ENCODE measurements at places on chromosomes 11 and 22. TPM values are rescaled to one million over a fixed set of nuclear protein-coding genes. Genes with fewer than 3 reads are reported as not detected.

The RAC2 gene
- total RNA-seq: 741 TPM

The MRGPRE gene
- not detected for total RNA-seq

The OR10D3 gene
- total RNA-seq: not detected

The ELMOD1 gene
- not detected for total RNA-seq

DNA sequence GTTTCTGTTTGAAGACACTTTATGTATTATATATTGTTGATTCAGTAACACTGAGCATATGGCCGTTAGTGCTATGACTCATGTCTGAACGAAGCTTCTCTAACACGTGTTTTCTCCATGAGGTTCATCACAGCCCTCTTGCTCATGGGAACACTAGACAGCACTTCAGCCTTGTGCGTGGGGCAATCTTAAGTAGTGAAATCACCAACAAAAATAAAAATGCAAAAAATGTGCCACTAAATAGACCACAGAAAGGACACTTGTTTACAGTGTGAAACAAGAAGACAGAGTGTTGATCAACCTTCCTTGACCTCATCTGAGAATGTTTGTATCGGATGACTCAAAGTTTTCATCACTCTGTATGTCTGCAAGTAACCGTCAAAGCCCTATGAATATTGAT is 94.5 kb downstream of the FDX1 start:
- DNase-seq: no peak

DNA sequence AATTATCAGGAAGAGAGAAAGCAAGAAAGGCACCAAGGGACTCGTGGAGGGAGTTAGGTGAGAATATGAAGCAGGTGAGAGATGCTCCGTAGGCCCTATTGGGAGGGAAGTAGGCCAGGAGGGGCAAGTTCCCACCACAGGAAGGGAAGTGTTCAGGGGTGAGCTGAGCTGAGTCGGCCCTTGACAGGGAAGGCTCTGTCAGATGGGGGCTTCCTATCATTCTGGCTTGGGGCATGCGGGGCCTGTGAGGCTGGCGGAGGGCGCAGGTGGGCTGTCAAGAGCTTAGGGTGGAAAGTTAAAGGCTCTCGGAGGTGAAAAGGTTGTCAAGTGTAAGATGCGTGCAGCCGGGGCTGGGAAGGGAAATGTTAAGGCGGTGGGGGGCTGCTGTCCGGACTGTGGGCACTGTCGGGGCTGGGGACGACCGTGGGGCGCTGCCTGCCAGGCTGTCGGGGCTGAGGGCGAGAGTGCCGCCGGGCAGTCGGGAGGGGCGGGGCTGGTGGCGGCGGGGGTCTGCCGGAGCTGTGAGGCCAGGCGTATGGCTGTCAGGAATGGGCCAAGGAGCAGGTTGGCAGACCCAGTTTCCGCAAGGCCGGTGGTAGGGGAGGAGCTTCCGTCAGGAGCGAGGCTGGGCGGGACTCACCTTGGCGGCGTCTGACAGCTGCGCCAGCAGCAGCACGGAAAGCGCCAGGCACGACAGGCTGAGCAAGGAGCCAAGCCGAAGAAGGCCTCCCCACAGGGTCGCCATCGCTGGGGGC is 496 bp downstream of the TMEM9B start:
- peak; percentile 17 for DNase-seq

- no peak for DNase-seq
Measured at GRCh38 chr11:36095716-36096115, 151.9 kb downstream of the LDLRAD3 start.

DNA sequence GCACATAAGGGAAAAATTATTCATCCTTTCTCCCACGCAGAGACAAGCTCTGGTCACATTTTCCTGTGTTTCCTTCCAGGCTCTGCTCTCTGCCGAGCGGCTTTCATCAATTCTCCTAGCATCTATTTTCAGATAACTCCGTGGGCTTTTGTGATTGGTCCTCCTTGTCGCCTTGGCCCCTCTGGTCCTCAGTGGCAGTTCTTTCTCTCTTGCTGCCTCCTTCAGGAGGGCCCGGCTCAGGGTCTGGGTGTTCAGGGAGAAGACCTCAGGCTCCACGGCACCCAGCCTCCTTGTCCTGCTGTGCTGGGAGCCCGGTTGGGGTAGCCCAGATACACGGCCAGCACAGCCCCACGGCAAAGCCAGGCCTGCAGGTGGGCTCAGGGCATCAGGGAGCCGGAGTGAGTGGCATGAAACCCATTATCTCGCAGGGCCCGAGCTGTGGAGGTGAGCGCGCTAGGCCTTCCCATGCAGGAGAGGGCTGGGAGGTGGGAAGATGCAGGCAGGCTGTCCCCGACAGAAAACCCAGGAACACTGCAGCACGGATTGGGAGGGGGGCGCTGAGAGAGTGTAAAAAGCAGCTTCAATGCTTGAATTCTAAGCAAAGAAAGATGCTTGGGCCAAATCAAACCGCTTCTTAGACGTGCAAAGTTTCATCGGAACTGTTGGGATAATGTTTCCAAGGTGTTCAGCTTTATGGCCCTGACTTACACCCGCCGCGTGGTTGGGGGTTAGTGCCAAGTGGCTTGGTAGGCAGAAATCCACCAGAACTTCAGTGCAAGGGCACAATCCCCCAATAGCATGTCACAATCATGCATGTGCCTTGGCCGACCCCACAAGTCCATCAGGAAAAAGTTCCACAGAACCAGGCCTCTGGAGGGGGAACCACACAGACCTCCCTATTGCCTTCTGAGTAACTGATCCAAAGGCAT is 81.9 kb upstream of the WNT7B start:
- no peak for DNase-seq

GRCh38 chr11:76766521-76766920 is 16.6 kb upstream of the TSKU start:
- no peak for DNase-seq

GRCh38 chr11:15649371-15650104 is 534.8 kb downstream of the INSC start:
- DNase-seq: no peak

DNA sequence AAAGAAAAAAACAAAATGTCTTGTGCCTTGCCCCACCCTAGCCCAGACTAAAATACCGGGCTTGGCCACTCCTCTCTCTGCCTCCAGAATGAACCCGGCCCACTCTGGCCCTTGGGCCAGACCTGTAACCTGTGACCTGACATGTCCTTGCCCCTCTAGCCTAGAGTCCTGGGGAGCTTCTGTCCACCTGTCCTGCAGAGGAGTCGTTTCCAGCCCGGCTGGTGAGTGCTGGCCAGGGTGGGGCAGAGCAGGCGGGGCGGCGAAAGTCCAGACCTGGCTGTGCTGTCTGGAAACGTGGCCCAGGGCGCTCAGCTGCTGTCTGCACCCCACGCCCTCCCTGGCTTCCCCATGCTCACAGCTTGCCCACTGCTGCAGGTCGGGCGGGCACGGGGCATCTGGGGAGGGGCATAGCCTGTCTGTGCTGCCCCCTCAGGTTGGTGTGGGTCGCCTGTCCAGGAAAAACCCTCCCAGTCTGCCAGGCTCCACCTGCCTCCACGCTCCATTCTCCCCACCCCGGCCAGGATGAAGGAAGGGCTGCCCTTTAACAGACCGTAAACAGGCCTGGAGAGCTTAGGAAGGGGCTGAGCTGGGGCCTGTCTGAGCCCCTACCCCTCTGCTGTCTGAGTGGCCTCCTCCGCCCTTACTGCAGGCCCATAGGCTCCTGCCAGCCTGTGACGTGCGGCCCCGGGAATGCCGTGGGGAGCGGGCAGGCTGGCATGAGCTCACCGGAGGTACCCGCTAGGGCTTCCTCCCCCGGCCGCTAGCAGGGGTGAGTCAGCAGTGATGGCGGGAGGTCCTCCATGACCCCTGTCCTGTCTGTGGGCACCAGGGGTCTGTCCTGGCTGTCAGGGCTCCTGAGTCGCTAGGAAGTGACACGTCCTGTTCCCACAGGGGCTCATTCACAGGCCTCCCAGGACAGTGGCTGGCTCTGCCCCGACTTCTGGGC is 1.9 kb downstream of the CD151 start:
- DNase-seq: peak; percentile 32

DNA sequence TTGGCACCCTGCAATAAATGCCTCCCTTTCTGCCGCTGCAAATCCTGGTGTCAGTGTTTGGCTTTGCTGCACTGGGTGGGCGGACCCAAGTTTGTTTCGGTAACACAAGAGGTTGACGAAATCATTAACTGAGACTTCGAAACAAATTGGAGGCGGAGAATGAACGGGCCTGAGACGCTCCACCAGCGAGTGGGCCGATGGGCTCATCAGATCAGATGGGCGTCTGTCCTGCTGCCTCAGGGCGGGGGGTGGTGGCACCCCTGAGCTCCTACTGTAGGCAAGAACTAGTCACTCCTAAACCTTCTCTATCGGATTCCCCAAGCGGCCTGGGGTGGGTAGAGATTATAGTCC is 918 bp upstream of the CAPN5 start:
- DNase-seq: no peak

DNA sequence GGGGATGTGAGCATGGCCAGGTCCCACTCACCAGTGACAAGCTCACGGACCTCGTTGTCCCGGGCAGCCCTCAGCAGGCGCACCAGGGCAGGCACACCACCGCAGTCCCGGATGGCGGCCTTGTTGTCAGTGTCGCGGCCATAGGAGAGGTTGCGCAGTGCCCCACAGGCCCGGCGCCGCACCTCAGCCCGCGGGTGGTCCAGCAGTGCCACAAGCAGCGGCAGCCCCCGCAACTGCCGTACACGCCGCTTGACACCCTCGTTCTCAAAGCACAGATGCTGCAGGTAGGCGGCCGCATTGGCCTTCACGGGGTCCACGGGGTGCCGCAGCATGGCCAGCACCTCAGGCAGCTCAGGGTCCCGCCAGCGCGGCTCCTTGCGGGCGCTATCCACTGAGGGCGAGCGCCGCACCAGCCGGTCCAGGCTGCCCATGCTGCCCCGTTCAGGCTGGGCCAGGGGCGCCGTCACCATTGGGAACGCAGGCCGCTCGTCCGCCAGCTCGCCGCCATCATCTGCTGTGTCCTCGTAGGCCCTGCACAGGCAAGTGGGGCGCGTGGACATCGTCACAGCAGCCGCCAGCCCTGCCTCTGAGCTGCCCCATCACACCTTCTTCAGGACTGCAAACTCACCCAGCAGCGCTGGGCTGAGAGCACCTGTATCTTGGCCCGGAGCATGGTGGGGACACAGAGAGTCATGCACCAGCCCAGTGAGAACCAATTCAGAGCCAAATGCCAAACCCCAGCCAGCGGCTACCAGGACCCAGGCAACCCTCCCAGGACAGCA is 36.7 kb downstream of the ARVCF start:
- DNase-seq: no peak

GRCh38 chr11:108160970-108161566 is 39.7 kb downstream of the ACAT1 start:
- DNase-seq: peak; percentile 32

DNA sequence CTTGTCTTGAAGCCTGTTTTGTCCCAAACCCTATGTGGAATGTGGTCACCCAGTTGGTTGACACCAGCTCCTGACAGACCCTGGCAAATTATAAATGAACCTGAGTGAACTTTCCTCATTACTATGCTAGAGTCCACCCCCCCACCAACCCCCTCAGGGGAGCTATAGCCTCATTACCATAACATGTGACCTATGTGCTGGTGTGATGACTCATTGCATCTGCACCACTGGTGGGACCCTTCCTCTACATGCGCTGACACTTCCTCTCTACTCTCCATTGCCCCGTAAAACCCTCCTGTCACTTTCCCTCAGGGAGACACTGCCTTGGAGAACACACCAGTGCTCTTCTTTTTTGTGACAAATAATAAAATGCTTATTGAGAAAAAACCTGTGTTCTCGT is 105.0 kb upstream of the SESN3 start:
- DNase-seq: no peak

- no peak for DNase-seq
Measured at GRCh38 chr11:13717331-13717730, 48.9 kb downstream of the FAR1 start.

DNA sequence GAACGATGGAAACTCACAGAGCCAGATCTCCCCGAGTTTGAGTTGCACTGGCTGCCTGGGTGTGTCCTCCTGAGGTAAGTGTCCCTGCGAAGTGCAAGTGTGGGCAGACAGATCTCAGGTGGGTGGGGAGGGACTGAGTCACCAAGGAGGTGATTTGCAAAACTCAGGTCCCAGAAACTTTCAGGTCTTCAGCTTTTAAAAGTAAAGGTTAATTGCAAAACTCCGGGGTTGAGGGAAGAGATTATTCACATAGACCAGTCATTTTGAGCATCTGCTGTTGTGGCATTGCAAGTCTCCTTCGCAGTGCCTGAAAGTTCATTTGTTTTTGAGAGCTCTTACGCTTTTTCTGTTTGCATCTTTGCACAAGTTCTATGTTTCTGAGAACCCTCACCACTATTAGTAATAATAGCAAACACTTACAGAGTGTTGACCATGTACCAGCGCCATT is 7.1 kb downstream of the CD44 start:
- peak; percentile 65 for DNase-seq

GRCh38 chr22:39641660-39642310 is 71.2 kb downstream of the CACNA1I start:
- no peak for DNase-seq

- DNase-seq: no peak
Measured at GRCh38 chr11:133814588-133815100, 30.7 kb downstream of the SPATA19 start.

DNA sequence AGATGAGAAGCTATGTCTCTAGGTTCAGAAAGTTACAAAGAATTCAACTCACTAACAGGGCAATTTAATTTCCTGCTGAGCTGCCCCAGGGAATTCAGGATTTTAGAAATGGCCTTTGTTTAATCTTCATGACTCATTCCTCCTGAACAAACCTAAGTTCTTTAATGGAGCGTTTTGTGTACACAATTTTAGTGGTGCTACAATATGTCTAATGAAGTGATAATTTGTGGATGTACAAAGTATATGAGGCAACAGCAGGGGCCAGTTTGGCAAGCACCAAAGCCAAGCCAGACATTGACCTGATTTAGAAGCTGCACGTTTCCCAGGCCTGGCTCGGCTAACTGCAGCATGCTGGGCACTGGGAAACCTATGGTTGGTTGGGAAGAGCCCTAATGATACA is 34.4 kb upstream of the HEPHL1 start:
- DNase-seq: no peak

GRCh38 chr22:27621486-27622070 is 180.0 kb downstream of the MN1 start:
- no peak for DNase-seq

- no peak for DNase-seq
Measured at GRCh38 chr22:32761251-32761903, 40.1 kb upstream of the TIMP3 start.

DNA sequence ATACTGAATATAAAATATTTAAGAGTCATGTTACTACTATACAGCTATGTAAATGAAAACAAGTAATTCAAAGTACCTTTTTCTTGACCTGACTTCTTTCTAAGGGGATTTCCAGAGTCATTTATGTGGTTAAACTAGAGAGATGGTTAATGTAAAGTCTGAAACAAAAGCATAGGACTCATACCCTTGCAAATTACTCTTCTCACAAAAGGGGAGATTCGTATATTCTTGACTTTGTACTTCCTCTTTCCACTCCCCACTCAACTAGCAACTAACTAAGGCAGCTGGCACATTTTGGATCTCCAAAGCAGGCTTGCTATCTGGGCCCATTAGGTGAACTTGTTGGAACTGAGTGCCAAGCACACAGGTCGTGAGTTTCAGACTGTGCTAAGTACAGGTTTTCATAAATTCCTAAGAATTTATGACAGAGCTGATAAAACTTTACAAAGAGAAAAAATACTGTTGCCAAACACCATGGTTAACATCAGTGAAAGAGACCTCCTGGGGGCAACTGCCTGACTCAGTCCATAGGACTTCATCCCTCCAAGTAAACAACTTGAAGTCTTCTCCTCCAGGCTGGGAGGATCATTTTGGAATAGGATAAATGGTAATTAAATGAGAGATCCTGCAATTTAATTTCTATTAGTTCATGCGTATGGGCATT is 77.0 kb upstream of the DDI1 start:
- DNase-seq: peak; percentile 2

GRCh38 chr11:88603091-88603867 is 265.7 kb upstream of the CTSC start:
- no peak for DNase-seq

All from natural killer cell (primary cell).